ENCODE measurements at places on chromosomes 1 and 21.
A peak's percentile ranks its signal among the peaks of the same experiment; 100 is the strongest.

DNA sequence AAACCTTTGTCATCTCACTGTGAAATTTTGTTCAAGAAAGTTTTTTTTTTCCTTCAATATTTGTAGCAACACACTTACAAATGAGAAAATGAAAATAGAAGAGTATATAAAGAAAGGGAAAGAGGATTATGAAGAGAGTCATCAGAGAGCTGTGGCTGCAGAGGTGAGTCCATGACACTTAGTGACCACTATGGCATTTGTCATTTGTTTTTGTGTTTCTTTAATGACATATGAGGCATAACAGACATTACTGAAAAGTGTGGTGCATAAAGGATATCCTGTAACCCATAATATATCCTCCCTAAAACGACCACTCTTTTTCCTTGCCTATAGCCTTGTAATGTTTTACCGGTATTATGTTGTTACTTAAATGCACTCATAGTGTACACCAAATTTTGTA, 80.2 kb downstream of the VPS26C start:
- no peak for DNase-seq

- DNase-seq: no peak
Observed at GRCh38 chr1:246008363-246008831, 498.7 kb downstream of the SMYD3 start.

DNA sequence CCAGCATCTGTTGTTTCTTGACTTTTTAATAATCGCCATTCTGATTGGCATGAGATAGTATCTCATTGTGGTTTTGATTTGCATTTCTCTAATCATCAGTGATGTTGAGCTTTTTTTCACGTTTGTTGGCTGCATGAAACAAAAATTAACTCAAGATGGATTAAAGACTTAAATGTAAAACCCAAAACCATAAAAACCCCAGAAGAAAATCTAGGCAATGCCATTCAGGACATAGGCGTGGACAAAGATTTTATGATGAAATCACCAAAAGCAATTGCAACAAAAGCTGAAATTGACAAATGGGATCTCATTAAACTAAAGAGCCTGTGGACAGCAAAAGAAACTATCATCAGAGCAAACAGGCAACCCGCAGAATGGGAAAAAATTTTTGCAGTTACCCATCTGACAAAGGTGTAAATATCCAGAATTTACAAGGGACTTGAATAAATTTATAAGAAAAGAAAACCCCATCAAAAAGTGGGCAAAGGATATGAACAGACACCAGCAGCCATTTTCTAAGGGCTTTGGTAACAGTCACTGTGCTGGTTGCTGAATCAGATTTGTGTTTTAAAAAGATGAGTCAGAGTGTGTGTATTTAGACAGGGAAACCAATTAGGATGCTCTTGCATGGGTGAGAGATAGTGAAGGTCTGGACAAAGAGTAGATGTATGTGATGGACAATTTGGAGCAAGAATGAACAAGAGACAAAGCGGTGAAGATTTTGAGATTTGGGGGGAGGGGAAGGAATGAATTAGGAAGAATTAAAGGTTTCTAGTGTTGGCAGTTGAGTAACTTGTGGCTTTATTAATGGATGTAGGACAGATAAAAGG, 110.7 kb downstream of the RYR2 start:
- no peak for DNase-seq

- DNase-seq: no peak
Observed at GRCh38 chr1:226708342-226708780, 30.7 kb downstream of the ITPKB start.

- no peak for DNase-seq
Observed at GRCh38 chr1:65434760-65435159, 14.3 kb downstream of the LEPR start.

DNA sequence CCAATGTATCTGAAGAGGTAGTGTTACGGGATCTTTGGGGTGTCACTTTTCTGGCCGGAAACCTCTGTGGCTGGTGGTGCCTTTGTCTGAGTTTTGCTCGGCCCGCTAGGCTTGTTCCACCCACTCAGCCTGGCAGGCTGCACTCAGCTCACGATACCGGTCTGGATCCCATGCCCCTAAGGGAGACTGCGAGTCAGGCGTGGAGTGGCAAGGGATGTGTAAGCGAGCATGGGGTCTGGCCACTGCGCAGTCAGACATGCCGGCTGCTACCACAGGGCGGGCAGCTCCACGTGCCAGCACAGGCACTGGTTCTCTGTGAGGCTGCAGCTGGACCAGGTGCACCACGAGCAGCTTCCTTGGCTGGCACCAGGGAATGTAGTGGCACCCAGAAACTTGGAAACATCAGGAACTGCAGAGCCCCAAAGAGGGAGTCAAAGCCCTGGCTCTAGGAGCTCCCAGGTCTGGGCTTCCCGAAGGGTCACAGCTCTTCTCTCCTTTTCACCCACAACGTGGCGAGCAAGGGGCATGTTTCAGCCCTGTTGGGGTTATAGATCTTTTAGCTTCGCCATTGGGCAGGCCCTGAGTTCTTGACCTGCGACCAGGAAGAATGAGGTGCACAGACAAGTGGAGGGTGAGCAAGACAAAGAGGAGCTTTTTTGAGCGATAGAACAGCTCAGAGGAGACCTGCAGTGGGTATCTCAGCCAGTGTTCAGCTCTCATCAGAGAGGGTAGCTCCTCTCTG, 23.8 kb upstream of the LRRC8C start:
- no peak for DNase-seq

DNA sequence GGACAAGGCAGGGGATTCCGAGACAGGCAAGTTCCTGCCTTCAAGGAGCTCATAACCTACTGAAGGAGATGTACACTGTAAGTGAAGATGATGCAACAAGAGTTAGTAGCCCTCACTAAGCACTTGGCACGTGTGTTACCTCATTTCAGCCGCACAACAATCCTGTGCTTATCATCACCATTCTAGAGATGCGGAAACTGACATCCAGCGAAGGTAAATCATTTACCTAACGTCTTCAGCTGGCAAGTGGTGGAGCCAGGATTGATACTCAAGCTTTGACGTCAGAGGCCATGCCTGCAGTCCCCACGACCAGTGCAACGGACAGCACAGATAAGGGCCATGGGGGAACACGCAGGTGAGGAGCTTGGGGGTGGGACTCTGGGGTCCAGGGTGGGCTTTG, 2.9 kb upstream of the UBXN10 start:
- no peak for DNase-seq

DNA sequence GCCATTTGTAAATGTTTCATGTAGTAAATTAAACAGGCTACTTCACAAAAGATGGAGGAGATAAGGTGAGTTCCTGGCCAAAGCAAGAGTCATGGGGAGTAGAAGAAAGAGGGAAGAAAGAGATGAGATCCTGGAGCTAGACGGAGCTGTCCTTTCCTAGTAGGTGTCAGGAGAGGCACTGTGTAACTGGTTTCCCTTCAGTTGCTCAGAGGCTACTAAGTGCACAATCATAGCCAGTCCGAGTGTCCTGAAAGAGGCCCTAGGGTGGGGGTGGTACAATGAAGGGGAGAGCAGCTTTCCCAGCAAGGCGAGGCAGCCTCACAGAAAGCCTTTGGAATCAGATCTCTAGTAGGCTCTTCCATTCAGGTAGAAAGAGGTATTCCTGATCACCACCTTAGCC, 390.9 kb downstream of the KCNH1 start:
- DNase-seq: no peak

- no peak for DNase-seq
Observed at GRCh38 chr1:171716616-171717015, 25.2 kb downstream of the VAMP4 start.

- DNase-seq: no peak
Observed at GRCh38 chr21:44687671-44688070, 5.7 kb upstream of the KRTAP12-1 start.

DNA sequence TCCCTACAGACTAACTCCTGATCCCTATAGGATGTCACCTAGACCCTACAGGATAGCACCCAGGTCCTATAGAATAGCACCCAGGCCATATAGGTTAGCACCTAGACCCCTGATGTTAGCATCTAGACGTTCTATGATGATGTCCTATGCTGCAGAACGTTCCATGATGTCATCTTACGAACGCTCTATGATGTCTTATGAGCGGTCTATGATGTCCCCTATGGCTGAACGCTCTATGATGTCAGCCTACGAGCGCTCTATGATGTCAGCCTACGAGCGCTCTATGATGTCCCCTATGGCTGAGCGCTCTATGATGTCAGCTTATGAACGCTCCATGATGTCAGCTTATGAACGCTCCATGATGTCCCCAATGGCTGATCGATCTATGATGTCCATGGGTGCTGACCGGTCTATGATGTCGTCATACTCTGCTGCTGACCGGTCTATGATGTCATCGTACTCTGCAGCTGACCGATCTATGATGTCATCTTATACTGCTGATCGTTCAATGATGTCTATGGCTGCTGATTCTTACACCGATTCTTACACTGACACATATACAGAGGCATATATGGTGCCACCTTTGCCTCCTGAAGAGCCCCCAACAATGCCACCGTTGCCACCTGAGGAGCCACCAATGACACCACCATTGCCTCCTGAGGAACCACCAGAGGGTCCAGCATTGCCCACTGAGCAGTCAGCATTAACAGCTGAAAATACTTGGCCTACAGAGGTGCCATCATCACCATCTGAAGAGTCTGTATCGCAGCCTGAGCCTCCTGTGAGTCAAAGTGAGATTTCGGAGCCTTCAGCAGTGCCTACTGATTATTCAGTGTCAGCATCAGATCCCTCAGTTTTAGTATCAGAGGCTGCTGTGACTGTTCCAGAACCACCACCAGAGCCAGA, 9.5 kb downstream of the SON start:
- DNase-seq: no peak

DNA sequence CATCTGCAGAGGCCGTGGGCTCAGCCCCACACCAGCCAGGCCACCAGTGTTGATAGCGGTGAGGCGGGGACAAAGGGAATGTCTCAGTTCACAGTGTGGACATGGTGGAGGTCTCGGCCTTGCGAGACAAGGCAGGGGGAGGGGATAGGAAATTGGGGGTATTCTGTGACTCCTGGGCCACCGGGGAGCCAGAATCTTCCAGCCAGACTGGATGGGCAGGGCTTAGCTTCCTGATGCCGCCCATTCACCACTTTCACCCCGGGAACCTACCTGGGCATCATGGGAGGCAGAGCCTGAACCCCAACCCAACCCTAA, 5.1 kb downstream of the LRRC3 start:
- no peak for DNase-seq

GRCh38 chr21:32940079-32941014, 85.4 kb upstream of the OLIG2 start:
- DNase-seq: peak; percentile 55

- no peak for DNase-seq
Observed at GRCh38 chr1:54782588-54782987, 18.3 kb upstream of the PARS2 start.

GRCh38 chr1:178682429-178682828, 42.6 kb upstream of the RALGPS2 start:
- DNase-seq: no peak

GRCh38 chr1:9573723-9574122, 15.0 kb upstream of the TMEM201 start:
- DNase-seq: no peak

DNA sequence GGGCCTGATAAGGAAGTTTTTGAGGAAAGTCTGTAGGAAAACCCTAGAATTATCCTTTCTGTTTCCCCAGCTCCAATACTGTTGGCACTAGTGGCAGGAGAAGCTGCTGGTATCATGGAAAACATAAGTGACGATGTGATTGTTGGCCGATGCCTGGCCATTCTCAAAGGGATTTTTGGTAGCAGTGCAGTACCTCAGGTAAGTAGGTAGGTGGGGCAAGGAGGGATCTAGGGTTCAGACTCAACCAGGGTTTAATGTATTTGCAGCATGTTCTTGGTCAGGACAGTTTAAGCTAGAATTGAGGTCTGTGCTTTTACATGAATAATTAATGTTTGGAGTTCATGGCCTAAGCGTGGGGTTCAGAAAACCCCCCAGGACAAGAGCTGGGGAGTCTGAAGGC, 62.1 kb downstream of the KDM1A start:
- DNase-seq: no peak

DNA sequence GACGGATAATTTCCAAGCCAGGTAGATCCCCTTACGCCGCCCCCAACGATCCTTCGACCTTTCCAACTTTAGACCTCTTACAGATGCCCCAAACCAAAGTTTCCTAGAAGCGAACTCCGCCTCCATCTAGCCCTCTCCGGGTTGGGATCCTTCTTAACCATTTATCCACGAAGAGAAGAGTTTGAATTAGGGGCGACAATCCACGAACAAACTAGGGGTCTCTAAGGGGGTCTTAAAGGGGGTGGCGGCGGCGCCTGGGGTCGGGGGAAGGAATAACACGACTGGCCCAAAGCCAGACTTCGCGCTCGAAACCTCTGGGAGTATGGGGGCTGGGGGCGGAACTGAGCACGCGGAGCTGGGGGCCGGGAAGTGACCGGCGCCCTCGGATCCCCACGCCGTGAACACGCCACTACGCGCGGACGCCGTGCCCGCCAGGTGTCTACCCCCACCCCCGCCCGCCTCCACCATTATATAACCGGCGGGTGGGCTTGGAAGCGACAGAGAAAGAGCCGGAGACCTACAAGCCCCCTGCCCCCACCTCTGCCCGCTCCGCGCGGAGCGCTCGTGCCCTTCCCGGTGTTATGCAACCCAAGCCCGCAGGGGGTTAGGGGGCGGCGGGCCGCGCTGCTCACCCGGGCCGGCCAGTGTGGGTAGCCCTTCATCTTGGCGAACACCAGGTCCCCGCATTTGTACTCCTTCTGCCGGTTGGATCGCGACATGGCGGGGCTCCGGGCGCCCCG, 594 bp downstream of the HDGF start:
- DNase-seq: no peak

GRCh38 chr1:59549903-59550302, 253.0 kb downstream of the FGGY start:
- DNase-seq: no peak

GRCh38 chr1:9716404-9717192, 65.1 kb downstream of the PIK3CD start:
- peak; percentile 22 for DNase-seq

All from GM20000 (cell line).